ENCODE measurements at places on chromosomes 13 and 19.

GRCh38 chr19:14149509-14149994 is 13.2 kb upstream of the ASF1B start:
- DNase-seq: no peak

DNA sequence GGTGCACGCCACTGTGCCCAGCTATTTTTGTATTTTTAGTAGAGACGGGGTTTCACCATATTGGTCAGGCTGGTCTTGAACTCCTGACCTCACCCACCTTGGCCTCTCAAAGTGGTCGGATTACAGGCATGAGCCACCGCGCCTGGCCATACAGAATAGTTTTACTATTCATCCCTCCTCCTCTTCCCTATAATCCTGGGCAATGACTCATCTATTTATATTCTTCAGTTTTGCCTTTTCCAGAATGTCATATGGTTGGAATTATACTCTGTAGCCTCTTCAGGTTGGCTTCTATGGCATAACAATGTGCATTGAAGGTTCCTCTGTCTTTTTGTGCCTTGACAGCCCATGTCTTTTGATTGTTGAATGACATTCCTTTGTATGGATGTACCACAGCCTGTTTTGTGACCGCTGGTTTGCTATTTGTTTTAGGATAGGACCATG is 22.2 kb upstream of the LRP3 start:
- no peak for DNase-seq

DNA sequence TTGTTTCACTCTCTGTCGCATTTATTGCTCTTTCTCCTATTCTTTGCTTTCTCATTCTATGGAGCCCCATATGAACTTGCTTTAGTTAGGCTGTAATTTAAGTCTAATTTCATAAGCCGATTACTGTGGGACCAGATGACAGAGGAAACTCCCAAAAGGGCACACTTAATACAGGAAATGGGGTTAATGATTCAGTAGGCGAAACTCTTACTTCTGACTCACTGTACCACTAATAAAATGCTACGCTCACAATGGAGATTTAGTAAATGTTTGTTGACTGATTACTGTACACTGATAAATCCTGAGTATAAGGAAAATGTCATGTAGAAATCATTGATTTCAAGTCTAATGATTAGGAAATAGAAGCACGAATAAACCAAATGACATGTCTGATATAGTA is 276.4 kb downstream of the KLF5 start:
- DNase-seq: peak; percentile 24

DNA sequence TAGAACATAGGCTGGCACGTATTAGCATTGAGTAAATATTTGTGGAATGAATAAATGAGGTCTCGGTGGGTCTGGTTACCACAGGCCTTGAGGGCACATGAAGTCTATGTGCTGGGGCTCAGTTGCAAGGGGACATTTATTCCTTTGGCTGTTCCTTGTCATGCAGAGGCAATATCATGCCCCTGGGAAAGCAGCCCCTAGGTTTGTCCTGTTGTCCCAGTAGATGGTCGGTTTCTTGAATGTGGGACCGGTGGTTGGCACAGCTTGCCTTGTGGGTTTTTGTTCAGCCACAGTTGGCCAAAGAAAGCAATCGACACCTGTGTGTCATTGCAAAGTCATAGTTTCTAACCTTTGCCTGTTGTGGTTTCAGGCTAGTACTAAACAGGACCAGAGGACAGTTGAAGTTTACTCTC is 24.7 kb upstream of the GPR183 start:
- no peak for DNase-seq

DNA sequence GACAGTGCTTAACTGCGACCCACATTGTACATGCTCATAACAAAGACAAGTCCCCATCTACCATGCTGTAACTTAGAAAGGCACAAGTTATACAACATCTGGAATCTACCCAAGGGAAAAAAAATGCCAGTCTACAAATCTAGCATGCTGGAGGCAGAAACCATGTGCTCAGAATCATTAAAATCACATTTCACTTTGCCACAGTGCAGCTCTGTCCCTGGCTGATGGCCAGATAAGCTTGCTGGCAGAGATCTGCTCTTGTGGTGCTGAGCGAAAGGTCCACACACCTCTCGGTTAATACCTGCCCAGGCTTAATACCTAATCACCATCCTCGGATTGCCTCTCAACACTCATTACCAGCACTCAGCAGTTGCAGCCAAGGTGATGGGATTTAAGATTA is 74.1 kb upstream of the UQCRFS1 start:
- no peak for DNase-seq

GRCh38 chr19:29971002-29971401 is 29.0 kb downstream of the URI1 start:
- no peak for DNase-seq

GRCh38 chr19:14409146-14410023 is 9.8 kb downstream of the DDX39A start:
- no peak for DNase-seq

- no peak for DNase-seq
These were observed at the start of gene PLPPR3 for GRCh38 chr19:821825-822503. Gene PLPPR3 (minus strand): TSS chr19:821955. CDS start chr19:821559, 396 bp downstream.

DNA sequence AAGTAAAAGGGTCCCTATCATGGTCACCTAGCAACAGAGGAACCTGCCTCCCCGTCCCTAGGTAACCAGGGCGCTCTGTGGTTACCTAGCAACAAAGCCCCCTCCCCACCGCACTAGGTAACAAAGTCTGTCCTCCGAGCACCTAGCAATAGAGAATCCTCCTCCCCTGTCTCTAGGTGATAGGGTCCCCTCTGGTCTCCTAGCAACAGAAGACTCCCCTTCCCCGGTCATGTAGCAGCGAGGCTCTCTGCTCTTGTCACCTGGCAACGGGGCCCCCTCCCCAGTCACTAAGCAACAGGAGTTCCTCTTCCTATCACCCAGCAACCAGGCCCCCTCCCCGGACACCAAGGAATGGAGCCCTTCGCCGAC is 307 bp downstream of the JOSD2 start:
- DNase-seq: peak; percentile 58

DNA sequence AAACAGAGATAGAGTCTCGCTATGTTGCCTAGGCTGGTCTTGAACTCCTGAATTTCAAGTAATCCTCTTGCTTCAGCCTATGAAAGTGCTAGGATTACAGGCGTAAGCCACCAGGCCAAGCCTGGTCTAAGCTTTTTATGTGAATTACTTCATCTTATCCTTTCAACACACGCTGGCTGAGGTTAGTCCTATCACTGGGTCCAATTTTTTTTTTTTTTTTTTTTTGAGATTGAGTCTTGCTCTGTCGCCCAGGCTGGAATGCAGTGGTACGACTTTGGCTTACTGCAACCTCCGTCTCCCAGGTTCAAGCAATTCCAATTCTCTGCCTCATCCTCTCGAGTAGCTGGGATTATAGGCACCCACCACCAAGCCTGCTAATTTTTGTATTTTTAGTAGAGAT is 10.4 kb downstream of the MYO1F start:
- DNase-seq: no peak

- peak; percentile 21 for DNase-seq
These were observed 42.5 kb upstream of the SCEL start for GRCh38 chr13:77492982-77493381.

DNA sequence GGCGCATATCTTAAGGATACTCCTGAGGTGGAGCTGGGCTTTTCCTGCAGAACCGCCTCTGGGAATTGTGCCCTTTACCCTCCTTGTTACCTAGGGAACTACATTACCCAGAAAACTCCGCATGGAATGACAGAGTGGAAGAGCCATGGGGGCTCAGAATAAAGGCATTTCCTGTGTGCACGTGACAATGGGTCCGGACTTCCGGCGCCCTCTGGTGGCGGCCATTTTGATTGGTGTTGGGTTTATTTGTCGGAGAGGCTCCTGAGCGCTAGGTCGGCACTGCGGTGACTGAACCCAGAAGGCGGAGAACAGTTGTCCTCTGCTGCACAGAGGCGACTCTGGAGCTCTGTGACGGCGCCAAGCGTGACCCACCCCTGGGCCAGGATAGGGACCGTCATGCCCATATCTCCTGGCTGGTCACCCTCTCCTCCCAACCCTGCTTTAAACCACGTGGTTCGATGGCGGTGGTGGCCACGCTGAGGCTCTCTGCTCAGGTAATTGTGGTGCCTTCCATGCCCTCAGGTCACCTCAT is at the start of gene ZNF587B:
TSS of gene ZNF587B (plus strand) at position 229 of the 532 bp plus-strand sequence. CDS start at position 459, 230 bp downstream.
- peak; percentile 63 for DNase-seq

DNA sequence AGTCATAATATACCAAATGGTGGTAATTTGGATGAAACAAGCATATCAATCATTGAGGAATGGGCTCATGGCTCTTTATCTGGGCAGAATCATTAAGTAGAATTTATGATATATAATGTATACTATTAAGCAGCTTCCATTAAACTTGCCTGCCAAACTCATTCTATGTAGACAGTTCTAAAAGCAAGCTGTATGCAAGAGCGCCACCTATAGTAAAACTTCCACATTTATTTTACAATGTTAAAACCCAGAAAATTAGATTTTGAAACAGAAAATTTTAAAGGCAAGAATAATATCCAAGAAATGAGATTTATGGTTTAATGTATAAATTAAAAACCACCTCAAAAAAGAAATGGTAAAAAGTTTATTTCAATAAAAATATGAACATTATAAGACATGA is 161.5 kb downstream of the MZT1 start:
- no peak for DNase-seq

DNA sequence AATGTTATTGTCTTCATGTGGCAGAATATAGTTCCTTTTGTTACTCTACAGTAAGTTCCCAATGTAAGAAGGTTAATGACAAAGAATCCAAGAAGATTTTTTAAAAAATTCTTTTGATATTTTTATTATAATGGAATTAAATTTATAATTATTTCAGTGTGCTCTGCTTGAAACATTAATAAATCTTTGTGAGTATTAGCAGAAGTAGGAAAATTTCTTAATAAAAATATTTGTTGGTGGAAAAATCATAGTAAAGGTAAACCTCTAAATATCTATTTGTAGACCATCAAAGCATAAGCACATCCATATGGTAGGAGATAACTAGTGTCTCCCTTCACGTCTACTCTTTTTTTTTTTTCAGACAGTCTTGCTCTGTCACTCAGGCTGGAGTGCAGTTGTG is 4.3 kb downstream of the CSNK1A1L start:
- no peak for DNase-seq

DNA sequence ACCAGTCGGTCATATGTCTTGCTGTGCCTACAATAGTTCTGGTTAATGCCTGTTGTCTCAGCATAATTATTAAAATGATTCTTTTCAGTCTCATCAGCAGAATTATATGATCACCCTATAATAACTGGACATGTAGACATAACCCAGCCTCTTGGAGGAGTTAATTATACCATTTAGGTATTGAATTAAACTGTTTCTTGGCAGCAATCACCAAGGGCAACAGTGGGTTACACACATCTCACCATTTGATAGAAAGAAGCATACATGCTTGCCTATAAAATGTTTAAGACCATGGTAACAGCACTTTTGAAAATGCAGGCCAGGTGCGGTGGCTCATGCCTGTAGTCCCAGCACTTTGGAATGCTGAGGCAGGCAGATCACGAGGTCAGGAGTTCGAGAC is 184.6 kb downstream of the RGCC start:
- no peak for DNase-seq
